Occipital lobe (tissue), 3 donors: ENCODE measurements at places on chromosomes 1 and 21.

DNA sequence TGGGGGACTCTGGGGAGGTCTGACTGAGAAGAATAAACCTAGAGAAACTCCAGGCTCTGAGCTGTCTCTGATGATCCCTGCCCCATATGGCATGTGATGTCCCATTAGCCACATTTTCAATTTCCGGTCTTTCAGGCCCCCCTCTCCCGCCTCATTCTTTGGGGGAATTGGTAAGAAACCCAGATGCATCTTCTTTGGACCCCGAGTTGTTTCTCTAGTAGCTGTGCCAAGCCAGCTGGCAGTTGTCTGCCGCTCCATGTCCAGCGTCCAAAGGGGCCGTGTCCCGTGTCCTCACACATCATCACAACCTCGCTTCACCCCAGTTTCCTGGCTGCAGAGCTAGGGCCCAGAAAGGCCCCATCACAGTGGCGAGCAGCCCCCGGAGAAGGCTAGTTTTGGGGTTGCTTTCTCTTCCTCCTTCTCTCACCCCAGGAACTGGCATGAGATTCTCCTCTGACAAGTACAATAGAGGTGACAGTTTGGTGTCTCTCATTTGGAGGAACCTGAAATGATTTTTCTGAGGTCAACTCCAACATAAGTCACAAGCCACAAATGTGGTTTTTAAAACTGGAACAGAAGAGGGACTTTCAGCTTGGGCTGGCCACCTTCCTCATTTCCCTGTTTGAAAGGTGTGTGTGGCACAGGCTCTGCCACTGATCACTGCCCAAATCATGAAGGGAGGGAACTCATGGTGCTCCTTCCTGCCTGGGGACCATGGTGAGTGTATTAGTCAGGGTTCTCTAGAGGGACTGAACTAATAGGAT, 6.4 kb upstream of the GPR157 start:
- DNase-seq = no peak

- DNase-seq = no peak
Measured at GRCh38 chr1:179803104-179803503, 60.0 kb downstream of the FAM163A start.

- no peak for DNase-seq
Measured at GRCh38 chr1:209249280-209249670, 334.2 kb upstream of the CAMK1G start.

DNA sequence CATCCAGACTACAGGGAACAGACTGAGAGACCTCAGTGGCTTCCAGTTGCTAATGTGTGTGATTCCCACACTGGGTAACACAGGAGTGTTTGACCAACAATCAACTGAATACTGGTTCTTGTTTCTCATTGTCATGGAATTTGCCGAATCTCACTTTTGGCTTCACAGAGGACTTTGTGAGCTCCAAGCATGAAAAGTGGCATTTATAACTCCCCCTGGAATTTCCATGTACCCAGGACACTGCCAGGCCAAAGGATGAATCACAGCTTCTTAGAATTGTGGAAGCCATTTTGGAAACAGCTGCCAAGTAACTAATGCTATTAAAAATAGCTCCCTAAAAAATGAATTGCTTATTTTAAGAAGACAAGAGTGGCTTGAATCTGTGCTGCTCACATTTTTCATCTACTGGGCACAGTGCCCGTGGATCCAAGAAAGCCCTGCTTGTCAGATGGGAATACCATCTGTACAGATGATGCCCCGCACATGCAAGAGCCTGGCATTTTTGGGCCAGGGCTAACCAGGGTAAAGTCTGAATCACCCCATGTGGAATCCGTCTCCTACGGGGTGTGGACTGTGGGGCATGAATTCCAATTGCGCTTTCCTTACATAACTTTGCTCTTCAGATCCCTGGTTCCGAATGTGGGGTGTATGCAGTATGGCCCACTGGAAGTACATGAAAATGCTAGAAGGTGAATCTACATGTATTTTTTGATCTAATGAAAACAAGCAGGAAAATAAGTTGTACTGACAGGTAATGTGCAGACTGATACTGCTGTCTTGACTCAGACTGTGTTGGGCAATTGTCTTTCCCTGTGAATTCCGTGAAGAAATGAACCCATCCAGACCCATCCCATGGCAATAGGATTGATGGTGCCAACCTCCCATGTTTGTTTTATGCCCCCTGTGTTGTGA, 487.3 kb downstream of the SIPA1L2 start:
- peak; percentile 59 for DNase-seq

- DNase-seq = no peak
Measured at GRCh38 chr1:150881331-150882070, 5.1 kb upstream of the ARNT start.

DNA sequence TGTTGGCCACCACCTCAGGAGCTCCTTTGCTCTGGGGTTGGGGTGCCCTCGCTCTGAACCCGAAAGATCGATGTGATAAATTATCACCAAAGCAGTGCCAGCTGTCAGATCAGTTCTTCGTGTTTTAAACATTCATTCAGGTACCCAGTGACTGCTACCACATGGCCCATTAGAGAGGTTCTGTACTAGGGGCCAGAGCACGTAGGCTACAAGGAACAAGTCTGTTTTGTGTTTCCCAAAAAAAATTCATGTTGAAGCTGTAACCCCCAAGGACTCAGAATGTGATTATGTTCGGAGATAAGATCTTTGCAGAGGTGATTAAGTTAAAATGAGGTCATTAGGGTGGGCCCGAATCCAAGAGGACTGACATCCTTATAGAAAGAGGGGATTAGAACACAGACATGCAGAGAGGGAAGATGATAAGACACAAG, 526.9 kb downstream of the NPHP4 start:
- DNase-seq = no peak

DNA sequence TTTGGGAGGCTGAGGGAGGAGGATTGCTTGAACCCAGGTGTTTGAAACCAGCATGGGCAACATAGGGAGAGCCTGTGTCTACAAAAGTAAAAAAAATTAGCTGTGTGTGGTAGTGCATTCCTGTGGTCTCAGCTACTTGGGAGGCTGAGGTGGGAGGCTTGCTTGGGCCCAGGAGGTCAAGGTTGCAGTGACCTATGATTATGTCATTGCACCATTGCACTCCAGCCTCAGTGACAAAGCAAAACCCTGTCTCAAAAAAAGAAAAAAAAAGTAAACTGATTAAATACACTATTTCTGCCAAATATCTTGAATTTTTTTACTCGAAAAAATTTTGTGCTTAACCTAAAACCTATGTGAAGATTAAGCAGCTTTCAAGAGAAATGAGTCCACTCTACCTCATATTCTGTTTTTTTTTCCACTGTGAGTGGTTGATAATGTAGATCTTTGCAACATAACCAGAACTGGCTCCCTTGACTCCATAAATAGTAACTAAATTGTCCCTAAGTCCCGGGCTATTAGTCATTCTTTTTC, 19.4 kb upstream of the ZNF281 start:
- no peak for DNase-seq

DNA sequence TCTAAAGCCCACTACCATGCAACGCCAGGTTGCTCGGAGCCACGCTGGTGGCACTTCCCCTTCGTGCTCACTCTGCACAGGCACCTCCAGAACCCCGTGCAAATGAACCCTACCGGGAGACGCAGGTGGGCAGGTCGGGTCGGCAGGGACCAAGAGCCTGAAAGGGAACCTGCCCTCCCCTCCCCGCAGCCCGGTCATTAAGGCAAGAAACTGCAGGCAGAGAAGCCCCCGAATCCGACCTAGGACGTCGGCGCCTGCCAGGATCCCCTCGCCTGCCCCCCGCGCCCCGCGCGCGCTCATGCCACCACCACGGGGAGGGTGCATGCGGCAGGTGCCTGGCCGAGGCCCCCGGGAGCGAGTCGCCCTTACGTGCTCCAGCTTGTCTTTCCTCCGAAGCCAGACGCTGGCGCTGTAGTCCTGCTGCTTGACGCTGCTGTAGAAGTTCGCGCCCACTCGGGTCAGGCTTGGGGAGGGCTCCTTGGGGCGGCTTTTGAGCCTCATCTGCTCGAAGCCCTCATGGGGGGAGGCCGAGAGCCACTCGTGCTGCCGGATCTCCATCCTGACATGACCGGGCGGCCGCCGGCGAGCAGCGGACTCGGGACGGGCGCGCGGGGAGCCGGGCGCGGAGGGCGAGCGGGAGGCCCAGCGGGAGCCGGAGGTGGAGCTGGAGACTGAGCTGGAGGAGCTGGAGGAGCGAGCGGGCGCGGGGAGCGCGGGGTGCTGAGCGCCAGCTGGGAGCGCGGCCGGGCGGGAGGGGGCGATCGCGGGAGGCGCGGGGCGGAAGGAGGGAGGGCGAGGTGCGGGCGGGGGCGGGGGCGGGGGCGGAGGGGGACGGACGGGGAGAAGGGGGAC, 552 bp downstream of the PLD5 start:
- DNase-seq = peak; percentile 68

DNA sequence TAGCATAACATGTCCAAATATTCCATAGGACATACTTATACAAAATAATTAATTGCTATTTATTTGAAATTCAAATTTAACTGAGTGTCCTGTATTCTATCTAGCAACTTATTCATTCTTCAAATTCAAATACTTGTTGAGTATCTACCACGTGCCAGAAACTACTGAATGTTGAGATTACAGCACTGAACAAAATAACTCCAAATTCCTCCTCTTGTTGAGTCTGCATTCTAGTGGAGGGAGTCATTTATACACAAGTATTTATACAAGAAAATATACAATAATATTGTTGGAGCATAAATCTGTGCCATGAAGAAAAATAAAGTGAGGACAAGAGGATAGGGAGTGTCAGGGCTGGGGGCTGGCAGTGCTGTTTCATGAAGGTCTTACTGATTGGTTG, 43.7 kb upstream of the CDC42BPA start:
- DNase-seq = no peak

- no peak for DNase-seq
Measured at GRCh38 chr1:99384021-99384420, 119.7 kb downstream of the PLPPR4 start.

DNA sequence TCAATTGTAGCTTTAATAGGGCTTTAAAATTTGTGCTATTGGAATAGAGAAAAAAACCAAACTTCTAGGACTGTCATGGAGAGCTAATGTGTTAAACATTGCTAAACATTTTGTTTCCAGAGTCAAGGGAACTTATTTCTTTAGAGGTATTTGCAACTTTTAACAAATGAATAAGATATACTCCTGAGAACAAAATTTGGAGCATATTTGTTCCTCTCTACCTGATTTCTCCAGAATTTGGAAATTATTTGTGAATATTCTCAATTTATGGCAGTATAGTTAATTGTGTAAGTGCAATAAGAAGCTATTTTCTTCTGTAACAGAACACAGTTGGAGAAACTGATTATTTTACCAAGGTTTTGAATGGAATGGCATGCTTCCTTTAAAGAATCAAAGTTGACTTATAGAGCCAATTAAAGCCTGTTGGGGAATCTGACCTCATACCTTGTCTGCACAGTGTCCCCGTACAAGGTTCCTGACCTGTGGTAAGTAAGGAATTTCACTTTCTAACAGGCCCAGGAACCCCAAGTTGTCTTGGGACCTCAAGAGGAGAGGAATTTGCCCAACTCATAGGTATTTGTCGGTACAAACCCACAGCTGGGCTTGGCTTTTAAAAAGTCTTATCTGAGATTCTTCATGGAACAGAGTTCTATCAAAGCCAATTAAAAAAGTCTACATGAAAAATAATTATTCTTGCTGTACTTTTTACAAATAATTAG, 72.6 kb upstream of the CSF1 start:
- DNase-seq = no peak

GRCh38 chr1:119010201-119010600, 22.1 kb upstream of the TBX15 start:
- DNase-seq = no peak

- DNase-seq = no peak
Measured at GRCh38 chr1:165679282-165680036, 18.9 kb downstream of the ALDH9A1 start.

DNA sequence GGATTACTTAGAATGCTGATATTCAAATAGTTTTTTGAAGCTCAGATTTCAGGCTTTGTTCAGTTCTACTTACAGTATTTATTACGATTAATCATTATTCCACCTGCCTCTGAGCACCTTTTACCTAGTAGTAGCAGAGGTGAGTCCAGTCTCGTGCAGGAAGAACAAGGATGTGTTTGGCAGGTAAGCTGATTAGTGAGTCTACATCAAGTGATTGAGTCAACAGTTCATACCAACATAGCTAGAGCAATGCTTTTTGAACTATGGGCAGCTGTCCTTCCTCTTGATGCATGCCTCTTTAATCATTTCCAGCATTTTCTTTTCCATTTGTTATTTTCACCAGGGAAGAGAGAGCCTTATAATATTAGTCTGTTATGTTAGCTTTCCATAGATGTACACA, 838.9 kb downstream of the USP25 start:
- DNase-seq = no peak

GRCh38 chr1:20324704-20325406, 34.2 kb downstream of the VWA5B1 start:
- no peak for DNase-seq

DNA sequence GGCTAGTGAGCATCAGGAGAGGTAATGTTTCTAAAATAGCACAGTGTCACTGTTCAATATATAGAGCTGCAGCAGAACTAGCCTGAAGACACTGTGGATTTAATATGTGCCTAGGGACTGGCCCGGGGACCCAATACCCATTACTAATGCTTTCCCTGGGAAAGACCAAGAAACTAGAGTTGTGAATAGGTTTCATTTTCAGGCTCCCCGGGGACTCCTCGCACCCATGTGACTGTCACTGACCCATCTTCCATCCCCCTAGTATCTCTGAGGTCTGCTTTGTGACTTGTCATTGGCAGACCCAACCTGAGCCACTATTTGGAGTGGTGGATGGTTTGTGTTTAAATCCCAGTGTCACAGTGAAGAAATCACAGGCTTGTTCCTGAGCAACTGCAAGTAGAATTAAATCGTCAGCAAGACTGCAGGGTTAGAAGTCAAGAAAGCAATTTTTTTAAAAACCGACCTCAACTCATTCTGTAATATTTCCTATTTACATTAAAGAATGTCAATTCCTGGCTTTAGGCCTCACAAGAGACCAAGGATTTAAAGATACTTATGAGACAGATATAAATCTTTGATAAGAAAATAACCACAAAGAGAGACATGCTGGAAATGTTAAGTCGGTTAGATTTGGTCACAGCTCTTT, 130.0 kb upstream of the TNR start:
- no peak for DNase-seq

DNA sequence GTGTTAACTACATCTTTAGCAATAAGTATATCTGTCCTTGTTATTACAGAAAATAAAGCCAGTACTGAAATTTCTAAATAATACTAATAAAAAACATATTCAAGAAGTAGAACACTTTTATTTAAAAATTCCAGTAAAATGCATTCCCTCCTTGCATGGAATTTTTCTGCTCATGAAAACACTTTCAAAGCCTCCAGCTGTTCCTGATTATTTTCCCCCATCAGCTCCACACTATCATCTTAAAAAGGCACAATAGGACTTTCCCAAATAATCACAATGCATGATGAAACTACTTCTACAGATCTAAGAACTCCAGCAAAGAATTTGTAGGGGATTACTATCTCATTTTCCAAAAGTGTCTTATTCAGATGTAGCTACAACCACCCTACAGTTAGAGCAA, 162.6 kb upstream of the USP25 start:
- DNase-seq = no peak

- DNase-seq = no peak
Measured at GRCh38 chr1:32877211-32878110, 6.7 kb upstream of the FNDC5 start.

DNA sequence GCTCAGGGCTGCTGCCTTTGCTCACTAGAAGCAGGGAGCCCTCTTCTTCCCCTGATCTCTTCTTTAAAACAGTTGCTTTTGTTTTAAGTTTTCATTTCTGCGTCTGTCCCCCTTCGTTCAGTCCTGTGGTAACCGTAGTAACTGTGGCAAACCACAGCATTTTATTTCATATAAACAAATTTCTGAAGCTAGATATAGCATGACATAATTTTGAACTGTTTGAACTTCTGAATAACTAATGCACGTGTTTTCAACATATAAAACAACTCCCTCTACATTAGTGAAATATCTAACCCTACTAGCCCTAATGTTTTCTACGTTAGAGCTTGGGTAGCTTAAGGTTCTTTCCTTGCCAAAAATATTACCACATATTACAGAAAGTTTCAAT, 104.6 kb downstream of the DISP1 start:
- DNase-seq = no peak
